NCI-H1436 (cell line): ENCODE measurements at places on chromosomes 12 and 14.

DNA sequence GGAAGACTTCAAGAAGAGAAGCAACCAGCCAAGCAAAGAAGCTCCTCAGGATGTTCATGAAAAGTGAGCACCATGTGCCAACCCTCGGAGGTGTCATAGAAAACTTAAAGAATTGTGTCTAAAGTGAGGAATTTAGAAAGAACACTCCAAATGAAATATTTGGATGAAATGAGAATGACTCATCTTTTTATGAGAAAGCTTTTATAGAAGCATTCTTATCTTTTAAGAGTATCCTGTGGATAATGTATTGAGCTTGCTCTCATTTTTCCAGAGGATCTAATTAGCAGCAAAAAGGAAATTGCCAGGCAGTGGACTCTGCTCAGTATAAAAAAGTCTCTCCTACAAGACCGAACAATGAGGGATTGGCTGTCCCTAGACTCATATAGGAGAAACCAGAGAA lies 454.9 kb downstream of the LRIG3 start:
- DNase-seq: no peak

DNA sequence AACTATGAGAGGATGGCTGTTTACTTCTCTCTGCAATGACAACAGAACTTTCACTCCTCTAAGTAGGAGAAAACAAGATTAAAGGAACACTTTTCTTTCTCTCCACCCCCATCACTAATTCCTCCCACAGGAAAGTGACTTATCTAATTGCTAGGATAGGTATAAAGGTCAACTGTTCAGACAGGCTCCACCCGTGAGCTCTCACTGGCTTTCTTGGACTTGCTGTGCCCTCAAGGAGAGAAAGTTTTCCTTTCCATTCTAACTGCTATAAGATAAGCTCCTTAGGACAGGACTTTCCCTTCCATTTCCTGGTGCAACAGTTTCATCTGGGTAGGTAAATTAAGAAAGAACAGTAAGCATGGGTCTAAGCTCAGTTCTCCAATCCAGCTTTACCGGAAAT lies 4.8 kb downstream of the SLC41A2 start:
- no peak for DNase-seq

DNA sequence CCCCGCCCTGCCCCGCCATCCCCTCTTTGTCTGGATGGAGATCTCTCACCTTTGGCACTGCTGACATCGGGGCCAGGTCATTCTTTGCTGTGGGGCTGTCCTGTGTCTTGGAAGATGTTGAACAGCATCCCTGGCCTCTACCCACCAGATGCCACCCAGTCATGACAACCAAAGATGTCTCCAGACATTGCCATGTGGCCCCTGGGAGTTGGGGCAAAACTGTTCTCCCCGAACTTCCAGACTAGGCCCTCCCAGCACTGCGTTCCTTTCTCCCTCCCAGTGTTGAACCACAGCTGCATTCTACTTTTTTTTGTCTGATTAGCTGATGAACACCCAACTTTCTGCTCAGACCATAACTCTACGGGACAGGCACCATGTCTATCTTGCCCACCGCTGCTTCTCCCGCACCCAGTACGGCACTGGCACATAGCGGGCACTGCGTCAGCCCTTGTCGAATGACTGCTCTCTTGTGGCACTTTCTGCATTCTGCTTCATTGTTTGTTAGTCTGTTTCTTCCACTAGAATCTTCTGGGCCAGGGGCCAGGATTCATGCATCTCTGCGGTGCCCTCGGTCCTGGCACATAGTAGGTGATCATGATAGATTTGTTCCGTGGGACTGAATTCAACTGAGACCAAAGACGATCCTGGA lies 13.1 kb upstream of the MYL2 start:
- no peak for DNase-seq

DNA sequence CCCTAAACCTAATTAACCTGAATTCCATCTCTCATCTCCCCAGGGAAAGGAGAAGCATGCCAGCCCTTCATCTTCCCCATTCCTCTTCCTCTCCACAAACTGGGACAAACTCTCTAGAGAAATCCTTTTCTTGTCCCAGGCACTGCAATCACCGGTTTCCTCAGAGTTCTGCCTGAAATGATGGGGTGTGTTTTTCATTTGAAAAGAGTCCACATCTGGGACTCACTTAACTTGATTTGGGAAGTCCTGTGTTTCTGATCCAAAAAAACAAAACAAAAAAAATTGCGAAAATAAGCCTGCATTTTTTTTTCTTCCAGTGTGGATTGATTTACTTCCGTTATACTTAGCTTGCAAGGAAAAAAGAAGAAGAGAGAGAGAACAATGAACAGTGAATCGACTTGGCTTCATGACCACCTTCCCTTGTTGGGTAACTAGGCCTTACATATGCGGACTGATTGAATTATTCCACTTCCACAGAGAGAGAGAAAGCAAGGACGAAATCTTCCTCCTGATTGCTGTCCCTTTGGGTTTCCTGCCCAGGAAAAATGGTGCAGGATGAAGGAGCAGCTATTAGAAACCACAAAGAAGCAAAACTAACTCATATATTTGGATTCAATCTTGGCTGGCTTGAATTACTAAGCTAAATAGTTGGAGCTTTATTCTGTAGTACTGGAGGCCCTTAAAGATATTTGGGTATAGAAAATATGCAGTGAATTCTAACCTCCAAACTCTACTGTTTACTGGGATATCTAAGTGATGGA lies 506.2 kb upstream of the TBX3 start:
- DNase-seq: no peak
